CD4-positive, alpha-beta T cell treated with Interleukin-4 for 1 hour (primary cell): ENCODE measurements at places on chromosomes 13 and 19.

GRCh38 chr19:5705552-5705951 is 14.4 kb downstream of the LONP1 start:
- no peak for DNase-seq

GRCh38 chr19:16442386-16443276 is 29.1 kb downstream of the EPS15L1 start:
- no peak for DNase-seq

- no peak for DNase-seq
These were observed 117.7 kb downstream of the TBC1D4 start for GRCh38 chr13:75364131-75364713.

GRCh38 chr13:79803989-79804388 is 323.0 kb downstream of the NDFIP2 start:
- DNase-seq: no peak

DNA sequence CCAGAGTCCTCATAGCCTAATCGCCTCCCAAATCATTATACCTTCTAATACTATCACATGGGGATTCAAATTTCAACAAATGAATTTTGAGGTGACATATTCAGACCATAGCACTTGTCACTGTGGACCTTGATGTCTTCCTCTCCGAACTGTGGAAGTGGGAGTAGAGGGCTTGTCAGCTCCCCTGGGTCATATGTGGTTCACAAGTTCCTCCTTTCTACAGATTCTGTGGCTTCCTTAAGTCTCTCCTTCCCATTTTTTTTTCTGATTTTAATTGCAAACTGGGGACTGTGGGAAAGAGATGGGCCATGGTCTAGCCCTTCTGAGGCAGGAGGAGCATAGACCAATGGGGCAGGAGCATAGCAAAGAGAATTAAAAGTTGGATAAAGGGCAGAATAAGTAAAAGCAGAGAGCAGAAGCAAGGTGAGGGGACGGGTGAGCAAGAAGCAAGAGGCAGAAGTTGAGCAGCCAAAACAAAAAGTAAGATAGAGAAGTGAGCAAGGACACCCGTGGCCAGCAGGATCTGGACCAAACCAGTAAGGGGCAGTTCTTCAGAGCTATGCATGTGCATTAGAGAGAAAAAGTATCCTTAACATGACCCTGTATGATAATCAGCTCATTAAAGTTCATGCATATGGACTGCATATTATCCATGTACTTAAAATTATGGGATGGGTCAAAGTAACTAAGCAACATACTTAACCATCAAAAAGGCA is 2.6 kb upstream of the SIGLEC7 start:
- no peak for DNase-seq

GRCh38 chr13:109100705-109101304 is 471.4 kb downstream of the MYO16 start:
- DNase-seq: no peak
